ENCODE measurements at places on chromosomes 12 and 14.

GRCh38 chr14:91830777-91831176 lies 36.6 kb downstream of the TC2N start:
- DNase-seq = no peak

GRCh38 chr12:4412465-4412864 lies 33.0 kb upstream of the FGF23 start:
- no peak for DNase-seq

DNA sequence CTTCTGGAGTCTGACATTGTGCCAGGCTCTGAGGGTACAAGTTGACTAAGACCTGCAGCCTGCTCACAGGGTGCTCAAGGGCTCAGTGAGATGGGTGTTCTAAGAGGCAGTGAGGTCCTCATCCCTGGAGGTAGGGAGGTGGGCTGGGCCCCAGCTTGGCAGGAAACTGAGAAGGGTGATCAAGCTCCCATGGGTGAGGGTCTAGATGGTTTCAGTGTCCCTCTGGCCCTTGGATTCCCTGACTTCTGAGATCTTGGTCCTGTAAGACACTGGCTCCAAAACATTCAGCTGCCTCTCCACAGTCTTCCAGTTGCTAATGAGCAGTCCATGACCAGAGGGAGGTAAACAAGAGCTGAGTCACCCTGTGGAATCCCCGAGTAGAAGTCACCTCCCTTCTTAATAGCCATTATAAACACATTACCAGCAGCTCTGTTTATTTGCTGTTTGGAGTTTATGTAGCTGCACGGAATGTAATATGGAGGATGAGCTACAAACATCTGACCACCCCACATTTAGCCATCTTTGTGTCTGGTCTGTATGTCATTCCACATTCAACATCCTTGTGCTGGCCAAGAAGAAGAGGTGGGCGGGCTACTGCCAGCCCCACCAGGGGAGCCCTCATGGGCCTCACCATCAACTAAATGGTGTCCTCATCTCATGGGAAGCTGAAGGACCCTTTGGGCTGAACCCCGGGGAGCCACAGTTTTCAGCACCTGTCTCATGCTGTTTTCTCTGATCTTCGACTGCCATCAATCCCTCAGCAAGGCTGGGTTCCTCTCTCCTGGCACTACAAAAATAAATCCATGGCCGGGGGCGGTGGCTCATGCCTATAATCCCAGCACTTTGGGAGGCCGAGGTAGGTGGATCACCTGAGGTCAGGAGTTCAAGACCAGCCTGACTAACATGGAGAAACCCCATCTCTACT lies 37.2 kb upstream of the BDKRB2 start:
- no peak for DNase-seq

GRCh38 chr12:115572440-115572839 lies 705.1 kb downstream of the MED13L start:
- peak; percentile 44 for DNase-seq

DNA sequence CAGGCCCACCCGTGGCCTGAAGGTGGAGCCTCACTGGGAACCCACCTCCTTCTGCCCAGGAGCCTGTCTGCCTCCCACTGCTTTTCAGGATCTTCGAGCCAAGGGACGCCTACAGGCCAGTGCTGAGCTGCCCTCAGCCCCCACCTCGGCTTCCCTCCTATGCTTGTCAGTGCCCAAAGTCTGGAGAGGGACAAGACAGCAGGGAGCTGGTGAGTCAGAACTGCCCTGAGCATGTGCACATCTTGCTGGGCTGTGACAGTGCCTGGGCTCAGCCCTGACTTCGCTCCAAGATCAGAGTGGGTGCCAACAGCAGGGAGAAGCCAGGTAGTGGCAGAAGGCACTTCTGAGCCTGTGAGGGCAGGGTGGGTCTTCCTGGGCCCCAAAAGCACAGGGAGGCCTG lies 286.8 kb downstream of the AEBP2 start:
- DNase-seq = no peak

DNA sequence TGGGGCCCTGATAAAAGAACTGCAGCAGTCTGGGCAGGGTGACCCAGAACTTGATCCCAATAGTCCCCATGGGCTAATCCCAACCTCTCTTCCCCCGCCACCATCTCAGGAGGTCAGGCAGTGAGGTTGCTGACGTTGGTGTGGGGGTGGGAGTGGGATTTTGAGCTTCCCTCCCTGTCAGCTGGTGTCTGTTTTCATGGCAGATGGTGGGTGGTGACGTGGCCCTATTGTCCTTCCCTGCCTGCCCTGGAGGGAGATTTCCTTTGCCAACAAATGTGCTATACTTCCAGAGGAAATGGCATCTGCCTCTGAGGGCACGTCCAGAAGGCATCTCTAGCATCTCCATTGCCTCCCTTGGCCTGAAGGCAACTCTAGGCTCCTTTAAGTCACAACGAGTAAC lies 37.7 kb downstream of the NEUROD4 start:
- DNase-seq = peak; percentile 27

DNA sequence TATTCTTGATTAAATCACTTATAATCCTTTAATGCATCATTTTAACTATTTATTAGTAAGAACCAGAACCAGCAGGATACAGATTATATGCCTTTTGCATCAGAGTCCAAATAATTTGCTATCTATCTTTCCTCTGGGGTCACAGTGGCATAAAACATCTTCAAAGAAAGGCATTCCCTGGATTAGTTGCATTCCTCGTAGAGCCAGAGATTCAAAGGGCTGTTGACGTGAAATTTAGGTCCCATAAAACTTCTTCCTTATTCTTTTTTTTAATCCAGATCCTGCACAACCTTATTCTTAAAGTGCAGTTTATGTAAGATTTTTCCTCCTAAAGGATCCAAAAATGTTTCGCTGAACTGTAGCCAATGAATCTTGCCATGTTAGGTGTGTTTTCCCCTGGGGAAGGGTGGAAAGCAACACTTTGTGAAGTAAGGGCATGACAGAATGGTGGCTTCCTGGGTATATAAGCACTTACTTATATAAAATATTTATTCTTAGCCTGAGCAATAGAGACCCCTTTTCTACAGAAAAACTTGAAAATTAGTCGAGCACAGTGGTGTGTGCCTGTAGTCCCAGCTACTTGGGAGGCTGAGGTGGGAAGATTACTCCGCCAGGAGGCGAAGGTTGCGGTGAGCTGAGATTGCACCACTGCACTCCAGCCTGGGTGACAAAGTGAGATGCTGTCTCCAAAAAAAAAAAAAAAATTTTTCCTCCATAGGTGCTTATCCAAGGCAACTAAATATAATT lies 208.7 kb downstream of the PCNX1 start:
- DNase-seq = no peak

- DNase-seq = no peak
Measured at GRCh38 chr12:7092986-7093460, 778 bp upstream of the C1R start.

DNA sequence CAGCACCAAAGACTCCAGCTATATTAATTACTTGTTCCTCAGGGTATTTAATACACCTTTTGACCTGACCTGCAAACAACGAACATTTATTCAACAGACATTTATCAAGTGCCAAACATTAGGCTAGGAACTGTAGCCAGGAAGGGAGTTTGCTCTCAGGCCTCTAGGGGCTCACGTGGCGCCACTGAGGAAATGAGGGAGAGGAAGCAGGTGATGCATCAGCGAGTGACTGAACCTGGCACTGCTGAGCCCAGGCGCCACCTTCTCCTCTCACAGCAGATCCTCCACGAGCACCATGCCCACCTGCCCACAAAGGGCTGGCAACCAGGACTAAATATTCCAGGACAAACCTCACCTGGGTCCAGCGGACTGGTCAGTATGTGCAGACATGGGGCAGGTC lies 50.2 kb downstream of the SETD3 start:
- no peak for DNase-seq

DNA sequence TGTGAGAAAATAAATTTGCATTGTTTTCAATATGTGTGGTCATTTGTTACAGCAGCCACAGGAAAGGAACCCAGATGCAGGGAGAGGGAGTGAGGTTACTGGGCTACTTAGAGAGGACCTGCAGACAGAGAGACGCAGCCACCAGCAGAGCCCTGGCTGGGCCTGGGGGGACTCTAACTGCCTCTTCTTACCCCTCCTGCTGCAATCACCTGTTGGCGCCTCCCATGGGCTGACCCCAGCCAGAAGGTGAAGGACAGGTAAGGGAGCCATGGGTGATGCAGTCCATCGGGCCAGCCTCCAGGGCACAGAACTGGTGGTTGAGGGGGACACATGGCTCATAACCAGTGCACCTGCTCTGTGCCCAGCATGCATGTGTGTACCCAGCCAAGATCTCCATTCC lies 15.8 kb upstream of the RBM19 start:
- DNase-seq = no peak

GRCh38 chr12:91179315-91179714 lies 3.3 kb downstream of the DCN start:
- no peak for DNase-seq

DNA sequence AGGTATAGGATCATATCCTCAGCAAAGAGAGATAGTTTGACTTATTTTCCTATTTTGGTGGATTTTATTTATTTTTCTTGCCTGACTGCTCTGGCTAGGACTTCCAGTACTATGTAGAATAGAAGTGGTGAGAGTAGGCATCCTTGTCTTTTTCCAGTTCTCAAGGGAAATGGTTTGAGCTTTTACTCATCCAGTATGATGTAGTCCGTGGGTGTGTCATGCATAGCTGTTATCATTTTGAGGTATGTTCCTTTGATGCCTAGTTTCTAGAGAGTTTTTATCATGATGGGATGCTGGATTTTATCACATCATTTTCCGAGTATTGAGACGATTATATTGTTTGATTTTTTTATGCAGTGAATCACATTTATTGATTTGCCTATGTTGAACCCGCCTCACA lies 97.2 kb downstream of the MGAT4C start:
- DNase-seq = no peak

GRCh38 chr14:99529899-99530298 lies 48.7 kb downstream of the CCNK start:
- no peak for DNase-seq

GRCh38 chr14:22976620-22977433 lies 5.5 kb downstream of the AJUBA start:
- DNase-seq = peak; percentile 42

DNA sequence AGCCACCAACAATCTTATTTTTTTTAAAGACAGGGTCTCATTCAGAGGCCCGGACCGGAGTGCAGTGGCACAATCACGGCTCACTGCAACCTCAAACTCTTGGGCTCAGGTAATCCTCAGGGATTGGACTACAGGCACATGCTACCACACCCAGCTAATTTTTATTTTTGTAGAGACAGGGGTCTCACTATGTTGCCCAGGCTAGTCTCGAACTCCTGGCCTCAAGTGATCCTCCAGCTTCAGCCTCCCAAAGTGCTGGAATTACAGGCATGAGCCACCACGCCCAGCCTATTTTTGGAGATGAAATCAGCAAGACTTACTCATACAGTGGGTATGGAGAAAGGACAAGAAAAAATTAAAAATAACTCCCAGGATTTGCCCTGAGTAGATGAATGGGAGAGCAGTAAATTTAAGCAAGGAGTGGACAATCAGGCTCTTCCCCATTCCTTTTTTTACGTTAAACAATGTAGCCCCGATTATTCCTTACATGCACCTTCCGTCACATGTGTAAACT lies 13.2 kb downstream of the FMNL3 start:
- DNase-seq = no peak

DNA sequence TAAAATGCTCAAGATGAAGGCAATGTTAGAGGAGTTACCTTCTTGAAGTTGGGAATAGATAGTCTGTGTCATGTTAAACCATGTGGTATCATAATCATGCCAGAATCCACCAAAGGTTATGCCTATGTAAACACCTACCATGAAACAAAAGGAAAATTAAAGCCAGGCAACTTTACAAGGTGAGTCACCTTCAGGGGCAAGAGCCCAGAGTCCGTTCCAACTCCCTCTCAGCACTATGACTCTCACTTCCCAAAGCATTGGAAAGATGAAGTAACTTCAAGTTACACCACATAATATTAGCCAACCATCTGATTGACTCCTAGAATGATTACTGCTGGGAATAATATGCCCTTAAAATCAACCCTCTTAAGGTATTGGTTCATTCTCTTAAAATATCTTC lies 38.5 kb downstream of the CATSPERB start:
- peak; percentile 74 for DNase-seq
